ENCODE measurements at places on chromosomes 2 and 18.

GRCh38 chr2:185299867-185300266 is 438.7 kb upstream of the FSIP2 start:
- DNase-seq = no peak

DNA sequence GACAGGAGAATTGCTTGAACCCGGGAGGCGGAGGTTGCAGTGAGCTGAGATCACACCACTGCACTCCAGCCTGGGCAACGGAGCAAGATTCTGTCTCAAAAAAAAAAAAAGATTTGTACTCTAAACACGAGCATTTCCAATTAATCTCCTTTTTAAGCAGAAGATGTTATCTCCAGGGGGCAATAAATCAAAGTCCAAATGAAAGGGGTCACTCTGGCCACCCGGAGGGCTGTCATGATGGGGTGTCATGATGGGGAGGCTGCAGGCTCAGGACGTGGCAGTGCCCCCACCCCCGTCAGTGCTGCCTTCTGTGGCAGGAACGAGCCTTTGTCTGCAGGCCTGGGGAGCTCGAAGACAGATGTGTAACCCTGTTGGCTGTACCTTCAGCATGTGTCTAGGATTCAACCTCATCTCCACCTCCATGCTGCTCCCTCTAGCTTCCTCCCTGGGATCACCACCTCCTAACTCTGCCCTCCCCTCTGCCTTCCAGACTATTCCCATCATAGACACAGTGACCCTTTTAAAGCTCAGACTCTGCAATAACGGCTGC is 76.9 kb upstream of the YWHAQ start:
- DNase-seq = no peak

DNA sequence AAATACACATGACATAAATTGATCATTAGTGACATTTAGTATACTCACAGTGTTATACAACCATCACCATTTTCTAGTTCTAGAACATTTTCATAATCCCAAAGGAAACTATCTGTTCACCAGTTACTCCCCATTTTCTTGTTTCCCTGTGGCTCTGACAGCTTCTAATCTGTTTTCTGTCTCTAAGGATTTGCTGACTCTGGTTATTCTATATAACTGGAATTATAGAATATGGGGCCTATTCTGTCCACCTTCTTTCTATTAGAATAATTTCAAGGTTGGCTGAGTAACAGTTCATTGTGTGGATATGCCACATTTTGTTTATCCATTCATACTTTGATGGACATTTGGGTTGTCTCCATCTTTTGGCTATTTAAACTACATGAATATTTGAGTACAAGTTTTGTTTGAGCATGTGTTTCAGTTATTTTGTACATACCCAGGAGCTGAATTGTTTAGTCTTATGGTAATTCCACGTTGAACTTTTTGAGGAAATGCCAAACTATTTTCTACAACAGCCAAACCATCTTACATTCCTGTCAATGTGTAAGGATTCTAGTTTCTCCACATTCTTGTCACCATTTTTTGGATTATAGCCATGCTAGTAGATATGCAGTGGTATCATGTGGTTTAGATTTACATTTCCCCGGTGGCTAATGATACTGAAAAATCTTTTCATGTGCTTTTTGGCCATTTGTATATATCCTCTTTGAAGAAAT is 20.5 kb downstream of the KIAA1328 start:
- DNase-seq = no peak

DNA sequence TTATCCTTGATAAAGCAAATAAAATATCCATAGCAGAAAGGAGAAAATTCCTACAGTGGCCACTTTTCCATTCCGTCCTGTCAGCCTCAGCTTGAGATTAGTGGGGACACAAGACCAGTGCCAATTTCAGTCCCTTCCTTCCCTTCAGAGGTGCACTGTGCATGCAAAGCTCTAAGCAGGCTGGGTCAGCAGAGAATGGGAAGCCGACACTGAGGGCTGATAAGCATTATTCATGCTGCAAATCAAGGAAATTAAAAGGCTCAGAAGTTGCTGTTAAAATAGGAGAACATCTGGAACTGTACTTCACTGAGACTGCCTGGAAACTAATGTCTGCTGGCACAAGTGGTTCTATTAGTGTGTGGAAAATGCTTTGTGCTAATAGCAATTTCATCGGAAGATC is 534.3 kb downstream of the ADCYAP1 start:
- no peak for DNase-seq

DNA sequence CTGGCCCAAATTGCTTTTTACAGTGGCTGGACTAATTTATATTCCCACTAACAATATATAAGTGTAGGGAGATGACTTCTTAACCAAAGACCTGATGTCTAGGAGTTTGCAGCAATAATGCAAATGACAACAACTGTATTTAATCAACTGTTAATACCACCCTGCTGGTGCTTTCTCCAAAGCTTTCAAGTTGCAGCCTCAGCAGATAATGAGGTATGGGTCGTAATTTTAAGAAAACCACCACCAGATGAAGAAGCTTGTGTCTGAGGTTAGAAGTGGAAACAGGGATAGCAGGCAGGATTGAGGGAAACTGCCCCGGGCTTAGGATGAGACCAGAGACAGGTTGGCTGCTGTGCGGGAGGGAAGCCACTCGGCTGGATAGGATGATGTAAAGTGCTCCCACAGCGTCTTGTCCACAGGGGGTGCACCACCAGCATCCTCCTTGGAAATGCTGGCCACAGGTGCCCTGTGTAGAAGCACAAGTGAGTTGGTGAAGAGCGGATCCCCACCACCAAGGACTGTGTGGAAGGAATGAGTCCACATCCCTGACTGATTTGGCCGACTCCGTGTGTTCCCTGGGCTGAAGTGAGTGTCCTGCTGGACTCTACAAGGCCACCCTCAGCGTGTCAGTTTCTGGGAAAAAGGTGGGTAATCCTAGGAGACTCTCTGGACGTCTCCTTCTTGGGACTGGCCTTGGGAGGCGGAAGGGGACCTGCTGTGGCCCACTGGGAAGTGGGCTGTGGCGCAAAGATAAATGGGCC is 76.1 kb upstream of the SMAD2 start:
- DNase-seq = peak; percentile 30

- no peak for DNase-seq
These were observed 61.7 kb upstream of the LCLAT1 start for GRCh38 chr2:30385327-30385726.

DNA sequence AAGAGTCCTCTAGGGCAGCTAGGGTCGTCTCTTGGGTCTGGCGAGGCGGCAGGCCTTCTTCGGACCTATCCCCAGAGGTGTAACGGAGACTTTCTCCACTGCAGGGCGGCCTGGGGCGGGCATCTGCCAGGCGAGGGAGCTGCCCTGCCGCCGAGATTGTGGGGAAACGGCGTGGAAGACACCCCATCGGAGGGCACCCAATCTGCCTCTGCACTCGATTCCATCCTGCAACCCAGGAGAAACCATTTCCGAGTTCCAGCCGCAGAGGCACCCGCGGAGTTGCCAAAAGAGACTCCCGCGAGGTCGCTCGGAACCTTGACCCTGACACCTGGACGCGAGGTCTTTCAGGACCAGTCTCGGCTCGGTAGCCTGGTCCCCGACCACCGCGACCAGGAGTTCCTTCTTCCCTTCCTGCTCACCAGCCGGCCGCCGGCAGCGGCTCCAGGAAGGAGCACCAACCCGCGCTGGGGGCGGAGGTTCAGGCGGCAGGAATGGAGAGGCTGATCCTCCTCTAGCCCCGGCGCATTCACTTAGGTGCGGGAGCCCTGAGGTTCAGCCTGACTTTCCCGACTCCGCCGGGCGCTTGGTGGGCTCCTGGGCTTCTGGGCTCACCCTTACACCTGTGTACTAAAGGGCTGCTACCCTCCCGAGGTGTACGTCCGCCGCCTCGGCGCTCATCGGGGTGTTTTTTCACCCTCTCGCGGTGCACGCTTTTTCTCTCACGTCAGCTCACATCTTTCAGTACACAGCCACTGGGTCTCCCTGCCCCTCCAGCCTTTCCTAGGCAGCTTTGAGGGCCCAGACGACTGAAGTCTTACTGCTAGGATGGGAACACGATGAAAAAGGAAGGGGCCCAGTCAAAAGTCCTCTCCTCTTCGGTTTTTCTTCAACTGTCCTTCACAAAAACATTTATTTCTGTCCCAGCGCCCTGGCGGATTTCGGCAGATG is 8.1 kb downstream of the SIX2 start:
- no peak for DNase-seq

All from D341Med (cell line).